ENCODE measurements at places on chromosomes 4 and X.
A peak's percentile ranks its signal among the peaks of the same experiment; 100 is the strongest.

DNA sequence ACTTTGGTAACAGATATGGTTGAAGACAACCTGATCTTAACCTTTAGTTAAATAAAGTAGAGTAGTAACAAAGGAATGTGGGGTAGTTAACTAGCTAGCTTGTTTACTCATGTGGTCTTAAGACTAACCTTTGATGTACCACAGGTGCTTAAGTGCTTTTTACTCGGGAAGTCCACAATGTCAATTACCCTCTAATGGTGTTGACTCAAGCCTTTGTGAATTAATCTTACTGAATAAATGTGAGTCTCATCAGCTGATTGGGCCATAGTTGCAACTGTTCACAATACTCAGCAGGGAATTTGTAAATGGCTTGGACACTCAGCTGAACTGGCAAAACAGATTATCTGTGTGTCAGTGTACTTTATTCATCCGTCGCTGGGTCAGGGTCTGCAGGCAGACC is 119.0 kb upstream of the UGT8 start:
- no peak for DNase-seq

- peak; percentile 69 for DNase-seq
These were observed 28.1 kb downstream of the BEX3 start for GRCh38 chrX:103404231-103405008.

GRCh38 chr4:155952501-155952901 is 1.2 kb downstream of the CTSO start:
- DNase-seq, result no peak

DNA sequence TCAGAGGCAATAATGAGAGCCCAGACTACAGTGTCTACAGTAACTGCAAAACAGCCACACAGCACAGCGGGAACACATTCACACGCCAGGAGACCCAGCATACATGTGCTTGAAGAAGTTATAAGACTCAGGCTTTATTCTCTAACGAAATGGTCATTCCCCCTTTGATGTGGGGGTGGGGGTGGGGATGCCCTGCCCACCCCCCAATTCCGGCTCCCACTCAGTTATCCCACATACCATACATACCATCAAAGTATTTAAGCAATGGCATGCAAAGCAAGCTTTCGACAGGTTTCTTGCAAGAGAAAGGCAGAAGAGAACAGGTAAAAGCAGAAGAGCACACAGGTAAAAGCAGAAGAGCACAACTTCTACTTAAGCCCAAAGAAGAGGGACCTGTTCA is 3.6 kb downstream of the MECP2 start:
- no peak for DNase-seq

DNA sequence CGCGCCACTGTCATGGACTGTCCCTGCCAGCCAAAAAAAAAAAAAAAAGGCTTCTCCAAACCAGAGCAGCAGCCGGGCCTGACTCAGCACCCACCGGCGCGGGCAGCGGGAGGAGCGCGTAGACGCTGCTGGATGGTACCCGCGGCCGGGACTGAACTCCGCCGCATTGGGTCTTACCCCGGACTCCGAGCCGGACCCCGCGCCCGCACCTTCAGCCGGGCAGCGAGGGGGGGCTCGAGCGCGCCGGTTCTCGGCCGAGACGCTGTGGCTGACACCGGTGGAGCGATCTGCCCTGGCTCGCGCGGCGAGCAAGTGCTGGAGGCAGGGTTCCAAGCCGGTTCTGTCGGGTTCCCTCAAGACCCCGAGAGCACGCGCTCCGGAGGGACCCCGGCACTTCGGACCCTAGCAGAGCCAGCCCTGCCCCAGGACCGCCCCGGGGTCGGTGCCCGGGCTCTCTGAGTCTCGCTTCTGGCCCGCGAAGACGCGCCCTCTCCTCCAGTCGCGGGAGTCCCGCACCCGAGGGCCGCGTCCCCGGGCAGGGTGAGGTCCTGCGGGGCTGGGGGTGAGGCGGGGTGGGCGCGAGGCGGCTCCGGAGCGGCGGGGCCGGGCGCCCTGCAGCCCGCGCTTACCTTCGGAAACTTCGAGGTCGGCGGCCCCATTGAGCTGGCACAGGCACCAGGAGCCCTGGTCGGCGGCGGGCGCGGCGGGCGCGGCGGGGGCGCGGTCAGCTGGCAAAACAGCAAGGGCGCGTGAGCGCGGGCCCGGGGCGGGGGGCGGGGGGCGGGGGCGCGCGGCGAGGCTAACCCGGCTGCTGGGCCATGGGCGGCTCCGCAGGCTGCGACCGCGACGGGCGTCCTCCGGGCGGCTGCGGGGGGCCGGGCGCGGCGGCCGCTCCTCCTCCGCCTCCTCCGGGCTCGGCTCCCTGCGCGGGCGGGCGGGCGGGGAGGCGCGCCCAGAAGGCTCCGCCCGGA is 11.8 kb upstream of the MAN2B2 start:
- DNase-seq, result peak; percentile 15

GRCh38 chr4:138680989-138681604 is 334.5 kb upstream of the NOCT start:
- DNase-seq, result peak; percentile 86

DNA sequence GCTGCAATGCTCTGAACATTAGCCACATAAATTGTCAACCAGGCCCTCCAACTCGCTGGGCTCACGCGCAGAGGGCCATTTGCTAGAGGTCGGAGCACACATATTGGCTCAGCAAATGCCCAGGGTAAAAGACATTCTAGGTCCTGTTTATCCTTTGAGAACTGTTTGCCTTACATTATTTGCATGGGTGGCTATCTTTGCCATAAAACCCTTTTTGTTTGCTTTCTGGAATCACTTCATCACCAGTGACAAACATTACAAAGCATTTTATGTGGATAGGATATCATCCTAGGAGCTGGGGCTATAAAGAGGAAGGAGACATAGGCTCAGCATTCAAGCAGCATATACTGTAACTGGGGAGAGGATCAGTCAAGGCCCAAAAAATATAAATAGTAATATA is 149.2 kb upstream of the RAI2 start:
- DNase-seq, result no peak

GRCh38 chrX:101450961-101451360 is 34.3 kb upstream of the ARMCX4 start:
- no peak for DNase-seq

- no peak for DNase-seq
These were observed 22.6 kb downstream of the PLS3 start for GRCh38 chrX:115583496-115584004.

- no peak for DNase-seq
These were observed 242.4 kb downstream of the FRAS1 start for GRCh38 chr4:78299565-78299972.

DNA sequence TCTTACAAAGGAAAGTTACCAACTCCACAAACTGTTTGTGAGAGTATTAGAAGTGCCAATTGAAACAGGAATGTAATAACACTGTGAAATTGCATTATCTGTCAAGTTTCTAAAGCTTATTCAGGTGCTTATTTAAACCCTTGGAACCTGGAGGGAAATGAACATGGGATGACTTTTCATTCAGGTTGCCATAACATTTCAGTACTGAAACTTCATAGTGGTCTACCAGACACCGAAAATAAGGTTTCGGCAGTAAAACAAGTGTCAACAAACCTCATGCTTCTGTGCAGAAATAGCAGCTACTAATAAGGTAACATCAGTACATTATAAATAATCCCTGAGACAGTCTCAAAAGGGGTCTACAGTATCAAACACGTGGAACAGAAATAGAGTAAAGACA is 890.7 kb upstream of the INTU start:
- DNase-seq, result no peak

DNA sequence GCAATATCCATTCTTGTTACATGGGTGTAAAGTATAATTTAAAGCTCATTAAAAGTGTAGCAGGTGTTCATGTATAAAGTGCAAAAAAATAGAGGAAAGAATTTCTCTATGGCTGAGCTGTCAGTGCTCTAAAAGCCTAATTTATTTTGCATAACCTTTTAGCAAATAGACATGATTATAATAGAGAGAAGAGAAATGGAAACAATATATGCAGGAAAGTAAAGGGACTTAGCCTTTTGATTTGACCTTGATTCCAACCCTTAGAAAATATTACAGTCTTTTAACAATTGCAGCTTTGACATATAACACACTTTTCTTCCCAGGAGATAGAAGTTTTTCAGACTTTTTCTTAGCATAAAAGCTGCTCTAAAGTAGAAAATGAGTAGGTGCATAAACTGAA is 978.3 kb downstream of the PCDH18 start:
- no peak for DNase-seq

GRCh38 chrX:152912106-152912505 is 14.2 kb downstream of the ZNF185 start:
- peak; percentile 18 for DNase-seq

DNA sequence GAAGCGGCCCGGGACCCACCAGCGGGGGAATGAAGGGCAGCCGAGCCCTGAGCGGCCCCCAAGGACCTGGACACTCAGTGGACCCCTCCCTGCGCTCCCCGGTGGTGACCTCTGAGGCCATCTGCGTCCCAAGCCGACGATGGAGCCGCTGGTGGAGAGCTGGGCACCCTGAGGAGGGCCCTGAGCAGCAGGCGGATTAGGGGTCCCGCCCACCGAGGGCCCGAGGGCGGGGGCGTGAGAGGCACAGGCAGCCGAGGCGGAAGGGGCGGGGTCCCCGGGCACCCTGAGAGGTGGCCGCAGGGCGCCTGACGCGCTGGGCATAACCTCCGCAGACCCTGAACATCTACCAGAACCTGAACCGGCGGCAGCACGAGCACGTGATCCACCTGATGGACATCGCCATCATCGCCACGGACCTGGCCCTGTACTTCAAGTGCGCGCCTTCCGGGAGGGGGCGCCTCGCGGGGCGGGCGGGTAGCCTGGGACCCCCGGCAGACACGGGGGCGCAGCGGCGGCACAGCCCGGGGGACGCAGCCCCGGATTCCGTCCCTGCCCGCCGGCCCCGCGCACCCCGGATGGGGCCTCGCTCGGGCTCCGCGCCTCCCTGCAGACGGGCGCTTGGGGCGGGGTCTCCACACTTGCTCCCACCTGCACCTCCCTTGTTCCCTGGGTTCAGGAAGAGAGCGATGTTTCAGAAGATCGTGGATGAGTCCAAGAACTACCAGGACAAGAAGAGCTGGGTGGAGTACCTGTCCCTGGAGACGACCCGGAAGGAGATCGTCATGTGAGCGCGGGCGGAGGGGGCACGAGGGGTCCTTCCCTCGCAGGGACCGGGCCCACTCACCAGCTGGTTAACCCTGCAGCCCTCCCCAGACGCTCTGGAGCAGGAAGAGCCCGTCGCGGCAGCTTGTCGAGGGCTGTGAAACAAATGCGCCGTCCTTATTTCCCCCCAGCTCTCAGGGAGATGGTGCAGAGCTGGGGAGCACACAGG is 10.3 kb downstream of the ATP5ME start:
- peak; percentile 74 for DNase-seq

DNA sequence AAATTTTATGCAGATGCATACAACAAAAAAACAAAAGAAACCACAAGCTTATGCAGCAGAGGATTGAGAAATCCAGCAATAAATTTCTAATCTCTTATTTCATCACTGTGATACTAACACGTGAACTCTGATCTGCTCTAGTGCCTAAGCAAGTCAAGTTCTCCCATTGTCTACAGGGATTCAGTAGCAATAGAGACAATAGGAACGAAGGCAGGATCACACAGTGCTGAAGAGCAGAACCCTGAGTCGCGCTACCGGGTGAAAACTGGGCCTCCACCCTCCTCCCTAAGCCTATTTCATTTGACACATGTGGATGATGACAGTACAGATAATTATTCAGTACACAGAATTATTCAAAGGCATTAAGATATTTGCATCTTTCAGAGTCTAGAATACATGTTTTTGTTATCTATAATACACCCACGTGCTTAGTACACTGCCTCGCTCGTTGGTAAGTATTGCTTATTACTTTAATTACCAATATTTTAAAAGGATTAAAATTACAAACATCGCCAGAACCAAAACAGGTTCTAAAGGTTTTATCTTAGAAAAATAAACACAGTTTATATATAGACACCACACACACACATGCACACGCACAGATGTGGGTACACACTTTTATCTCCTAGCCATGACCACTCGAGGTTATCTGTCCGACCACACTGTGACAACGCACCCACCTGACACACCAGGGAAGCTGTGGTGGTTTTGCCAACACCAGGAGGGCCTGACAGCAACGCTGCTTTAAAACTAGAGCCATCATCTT is 60.1 kb downstream of the RFC1 start:
- DNase-seq, result no peak

DNA sequence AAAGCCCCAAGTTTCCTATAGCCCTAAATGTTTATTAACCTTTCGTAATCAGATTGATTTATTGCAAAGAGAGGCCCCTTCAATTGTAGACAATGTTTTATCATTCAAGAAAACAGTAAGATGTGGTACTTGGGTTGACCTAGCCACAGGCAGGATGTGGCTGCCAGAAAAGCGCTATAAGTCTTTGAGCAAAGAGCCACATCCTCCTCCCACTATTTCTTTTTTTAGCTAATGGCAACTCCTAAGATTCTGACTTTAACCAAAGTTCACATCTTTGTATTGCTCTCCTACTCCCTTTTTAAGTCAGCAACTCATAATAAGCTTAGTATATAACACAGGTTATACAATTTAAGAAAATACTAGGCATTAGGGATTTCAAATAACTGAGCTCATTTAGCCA is 70.7 kb upstream of the PPP3CA start:
- DNase-seq, result peak; percentile 81

DNA sequence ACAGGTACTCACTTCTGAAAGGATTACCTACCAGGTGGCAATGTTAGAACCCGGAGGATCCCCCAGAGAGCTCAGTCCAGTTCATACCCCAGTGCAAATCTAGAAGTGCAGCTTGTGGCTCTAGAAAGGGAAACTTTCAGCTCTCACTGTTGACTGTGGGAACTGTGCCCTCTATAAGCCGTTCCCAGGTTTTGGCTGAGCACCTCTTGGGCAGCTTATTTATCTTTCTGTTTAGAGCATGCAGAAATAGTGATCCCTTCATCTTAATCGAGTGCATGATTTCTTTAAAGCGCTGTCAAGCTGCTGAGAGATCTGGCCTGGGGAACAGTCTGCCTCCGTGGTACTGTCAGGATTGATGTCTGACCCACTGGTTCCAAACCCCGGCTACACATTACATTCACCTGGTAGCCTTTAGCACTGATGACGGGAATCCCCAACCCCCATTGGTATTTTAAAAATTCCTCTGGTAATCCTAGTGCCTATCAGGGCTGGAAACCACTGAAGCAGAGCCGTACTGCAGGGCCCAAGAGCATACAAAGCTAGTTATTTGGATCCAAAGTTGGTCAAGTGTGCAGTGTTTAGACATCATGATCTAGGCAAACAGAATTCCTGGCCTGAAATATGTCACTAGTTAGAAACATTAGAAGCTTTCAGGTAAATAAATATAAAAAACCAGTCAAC is 103.2 kb downstream of the KLHL8 start:
- no peak for DNase-seq

All from activated naive CD4-positive, alpha-beta T cell treated with anti-CD3 and anti-CD28 coated beads for 36 hours (primary cell).